ENCODE measurements at places on chromosomes 5 and 9.

GRCh38 chr5:141223112-141223783 lies at the start of gene PCDHB14:
TSS of gene PCDHB14 (plus strand) at chr5:141223343. CDS start at chr5:141223506, 163 bp downstream.
- no peak for DNase-seq
- H3K27ac ChIP-seq: no peak within 1 kb of the TSS
- H3K4me3 ChIP-seq: peak within 1 kb of the TSS; percentile 47
- no peaks in the 10 kb centered on the region for H3K4me1 ChIP-seq

GRCh38 chr9:81575956-81576355 lies 113.4 kb downstream of the TLE1 start:
- no peak overlapping the region for H3K27ac ChIP-seq
- no peaks in the 10 kb centered on the region for H3K27me3 ChIP-seq
- H3K4me1 ChIP-seq: no peaks in the 10 kb centered on the region
- no peak for DNase-seq
- H3K36me3 ChIP-seq: no peaks in the 10 kb centered on the region

DNA sequence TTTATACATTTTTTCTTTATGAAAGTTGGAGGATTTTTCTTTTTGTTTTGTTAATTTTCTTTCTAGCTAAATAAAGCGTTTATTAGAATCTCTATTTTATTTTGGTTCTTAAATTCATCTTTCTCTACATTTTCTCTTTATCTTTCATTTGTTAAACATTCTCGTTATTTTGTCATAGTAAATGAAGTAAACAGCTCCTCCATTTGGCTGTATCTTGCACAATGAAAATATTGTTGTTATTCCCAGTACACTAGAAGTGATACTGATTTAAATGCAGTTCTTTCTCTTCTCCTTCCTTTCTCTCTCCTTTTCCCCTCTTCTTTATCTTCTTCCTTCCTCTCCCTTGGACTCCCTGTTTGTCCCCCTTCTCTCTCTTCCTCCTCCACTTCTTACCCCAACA lies 88.8 kb downstream of the FER start:
- no peaks in the 10 kb centered on the region for H3K36me3 ChIP-seq
- H3K27me3 ChIP-seq: no peaks in the 10 kb centered on the region
- no peak for DNase-seq
- H3K27ac ChIP-seq: no peak overlapping the region

GRCh38 chr5:107570805-107571531 lies 99.8 kb downstream of the EFNA5 start:
- no peaks in the 10 kb centered on the region for H3K36me3 ChIP-seq
- DNase-seq: peak; percentile 13
- peak overlapping the region; percentile 47 for H3K27ac ChIP-seq
- peaks cover 10% of the 10 kb centered on the region for H3K4me1 ChIP-seq
- no peaks in the 10 kb centered on the region for H3K27me3 ChIP-seq
- H3K4me3 ChIP-seq: peak overlapping the region; percentile 53

GRCh38 chr9:116460026-116460425 lies 227.1 kb upstream of the TRIM32 start:
- no peak for DNase-seq
- H3K4me3 ChIP-seq: no peak overlapping the region
- H3K27ac ChIP-seq: no peak overlapping the region
- H3K36me3 ChIP-seq: no peaks in the 10 kb centered on the region
